GDM1 (cell line): ENCODE measurements at places on chromosomes 16 and 17.

DNA sequence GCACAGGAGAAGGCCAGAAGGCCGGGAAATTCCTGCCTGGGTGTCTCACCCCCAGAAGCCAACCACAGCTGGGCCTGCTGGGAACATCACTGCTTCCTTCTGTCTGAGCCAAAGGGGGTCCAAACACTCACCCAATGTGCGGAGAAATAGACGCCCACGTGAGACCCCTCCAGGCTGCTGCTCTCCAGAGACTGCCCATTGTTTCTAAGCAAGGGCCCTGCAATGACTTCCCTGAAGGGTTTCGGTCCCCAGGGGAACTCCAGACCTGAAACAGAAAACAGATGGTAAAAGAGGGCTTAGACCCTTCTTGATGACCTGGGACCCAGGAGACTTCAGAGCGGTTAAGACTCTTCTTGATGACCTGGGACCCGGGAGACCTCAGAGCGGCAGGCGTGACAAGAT, 41.3 kb downstream of the MRM3 start:
- DNase-seq: no peak

- no peak for DNase-seq
Observed at GRCh38 chr17:8151641-8152111, 528 bp downstream of the PER1 start.

GRCh38 chr16:67935101-67935401, 1.6 kb downstream of the PSMB10 start:
- DNase-seq: no peak

DNA sequence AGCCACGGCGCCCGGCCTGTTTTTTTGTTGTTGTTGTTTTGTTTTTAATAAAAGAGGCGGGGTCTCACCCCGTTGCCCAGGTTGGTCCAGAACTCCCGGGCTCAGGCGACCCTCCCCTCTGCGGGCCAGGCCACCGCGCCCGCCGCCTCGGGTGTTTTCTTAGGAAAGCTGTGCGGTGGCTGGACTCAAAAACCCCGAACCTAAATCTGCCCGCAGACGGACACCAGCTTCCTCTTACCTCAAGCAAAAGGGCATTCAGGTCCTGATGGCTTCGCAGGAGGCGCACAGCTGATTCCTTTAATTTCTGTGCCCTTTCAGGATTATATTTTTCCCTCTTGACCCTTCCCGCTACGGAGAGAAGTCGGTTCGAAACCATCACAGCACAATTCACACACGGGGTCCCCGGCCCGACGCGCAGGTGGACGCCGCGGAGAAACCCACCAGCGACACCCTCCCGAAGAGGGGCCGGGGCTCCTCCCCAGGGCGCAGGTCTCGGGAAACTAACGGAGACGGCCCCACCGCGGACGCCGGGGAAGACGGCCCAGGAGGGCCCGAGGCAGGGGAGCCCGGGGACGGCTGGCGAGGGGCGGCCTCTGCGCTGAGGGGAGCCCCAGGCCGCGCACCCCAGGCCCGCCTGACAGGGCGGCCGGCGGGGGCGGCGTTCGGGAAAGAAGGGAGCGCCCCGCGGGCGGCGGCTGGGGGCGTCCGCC, 653 bp downstream of the FANCA start:
- no peak for DNase-seq

GRCh38 chr16:54928411-54929089, 2.1 kb upstream of the IRX5 start:
- DNase-seq: peak; percentile 76

DNA sequence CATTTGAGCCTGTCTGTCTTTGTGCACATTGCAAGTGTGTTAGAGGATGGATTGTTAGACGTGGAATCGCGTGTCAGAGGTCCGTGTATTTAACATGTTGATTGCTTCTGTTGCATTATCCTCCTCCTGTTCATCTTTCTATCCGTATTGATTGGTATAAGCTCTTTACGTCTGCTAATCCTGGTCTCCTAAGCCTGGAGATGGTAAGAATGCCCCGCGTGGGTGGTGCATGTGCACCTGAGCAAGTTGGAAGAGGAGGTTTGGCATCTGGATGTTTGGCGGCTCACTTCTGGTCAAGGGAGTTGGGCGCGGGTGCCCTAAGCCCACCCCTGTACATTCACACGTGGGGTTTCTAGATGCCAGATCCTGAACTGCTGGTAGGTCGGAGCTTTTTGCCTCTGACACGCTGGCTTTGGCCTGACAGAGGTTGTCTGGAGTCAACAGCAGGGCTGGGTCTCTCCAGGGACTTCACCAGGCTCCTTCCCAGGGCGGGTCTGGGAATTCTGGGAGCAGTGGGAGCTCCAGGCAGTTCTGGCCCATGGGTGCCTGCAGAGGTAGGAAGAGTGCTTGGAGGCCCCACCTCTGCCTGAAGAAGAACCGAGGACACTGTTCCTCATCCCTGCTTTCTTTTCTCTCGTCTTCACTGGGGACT, 107.3 kb downstream of the OR1D5 start:
- no peak for DNase-seq
